HFFc6 (cell line): ENCODE measurements at places on chromosomes 2 and 18. TPM values are rescaled to one million over a fixed set of nuclear protein-coding genes. Genes with fewer than 3 reads are reported as not detected.
A peak's percentile ranks its signal among the peaks of the same experiment; 100 is the strongest.

GRCh38 chr2:1091895-1092585 is 141.4 kb downstream of the SNTG2 start:
- DNase-seq: peak; percentile 44

- no peak for DNase-seq
Observed at GRCh38 chr2:239112127-239112774, 264.4 kb downstream of the TWIST2 start.

DNA sequence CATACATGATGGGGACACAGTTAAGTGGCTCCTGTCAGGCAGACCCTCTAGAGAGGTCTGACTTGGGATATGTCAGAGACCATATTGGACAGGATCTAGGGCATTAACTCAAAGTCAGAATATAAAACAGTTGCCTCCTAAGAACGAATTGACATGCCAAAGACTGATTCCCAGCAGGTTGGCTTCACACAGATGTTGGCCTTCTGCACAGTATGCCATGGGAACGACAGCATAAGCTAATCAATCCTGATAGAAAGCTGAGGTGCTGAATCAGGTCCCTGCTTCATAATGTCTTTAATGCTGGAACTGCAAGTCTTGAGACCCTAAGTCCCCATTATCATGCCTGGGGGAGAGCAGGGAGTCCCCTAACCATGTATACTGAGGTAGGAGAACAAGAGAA is 165.1 kb downstream of the SRBD1 start:
- no peak for DNase-seq

DNA sequence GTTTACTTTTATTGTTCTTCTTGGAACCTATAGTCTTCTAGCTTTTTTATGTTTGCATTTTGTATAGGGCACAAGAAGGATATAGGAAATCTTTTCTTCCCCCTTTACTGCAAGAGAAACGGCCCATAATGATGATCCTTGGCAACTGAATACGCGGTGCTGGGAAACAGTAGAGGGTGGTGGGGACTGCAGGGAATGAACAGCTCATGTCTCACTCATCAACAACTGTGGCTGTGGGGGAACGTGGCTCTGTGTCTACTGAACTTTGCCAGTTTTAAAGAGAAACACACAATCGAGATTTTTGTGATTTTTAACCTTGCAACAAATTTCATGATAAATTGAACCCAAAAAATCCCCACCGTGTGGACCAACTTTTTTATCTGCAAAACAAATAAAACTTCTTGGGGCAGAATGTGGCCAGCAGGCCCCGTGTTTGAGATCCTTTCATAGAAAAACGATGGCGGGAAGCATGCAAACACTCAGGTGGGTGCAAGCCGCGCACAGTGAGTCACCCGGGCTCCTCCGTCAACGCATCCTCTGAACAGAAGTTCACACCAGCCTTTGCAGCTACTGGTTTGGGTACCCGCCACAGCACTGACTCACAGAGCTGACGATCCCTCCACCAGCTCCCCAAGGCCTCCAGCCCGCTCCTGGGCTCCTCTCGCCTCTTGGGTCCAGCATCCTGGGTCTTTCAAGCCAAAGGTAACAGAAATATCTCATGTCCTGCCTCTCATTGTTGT is 149.3 kb downstream of the COL6A3 start:
- DNase-seq: peak; percentile 63

- no peak for DNase-seq
Observed at GRCh38 chr2:25207078-25207545, 38.7 kb upstream of the POMC start.

- no peak for DNase-seq
Observed at GRCh38 chr2:144681389-144681788, 161.5 kb upstream of the ZEB2 start.

DNA sequence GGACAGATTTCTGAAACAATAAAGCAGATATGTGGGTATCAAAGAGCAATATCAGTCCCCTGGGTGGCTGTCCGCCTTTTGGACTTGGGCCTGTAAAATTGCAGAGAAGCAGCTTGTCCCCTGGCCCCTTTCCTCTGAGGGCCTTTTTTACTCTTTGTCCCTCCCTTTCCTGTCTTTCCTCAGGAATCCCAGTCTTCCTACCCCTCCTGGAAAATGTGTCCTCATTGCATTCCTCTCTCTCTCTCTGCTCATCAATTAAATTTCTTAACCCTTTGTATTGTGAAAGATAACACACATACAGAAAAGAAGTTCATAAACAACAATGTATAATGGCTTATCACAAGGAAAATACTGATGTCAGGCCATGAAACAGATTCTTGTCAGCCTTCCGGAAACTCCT is 3.0 kb upstream of the GRB14 start:
- no peak for DNase-seq

GRCh38 chr2:147709655-147710054 is 135.2 kb upstream of the ACVR2A start:
- DNase-seq: no peak

GRCh38 chr2:156625360-156626170 is 189.4 kb downstream of the GPD2 start:
- no peak for DNase-seq

DNA sequence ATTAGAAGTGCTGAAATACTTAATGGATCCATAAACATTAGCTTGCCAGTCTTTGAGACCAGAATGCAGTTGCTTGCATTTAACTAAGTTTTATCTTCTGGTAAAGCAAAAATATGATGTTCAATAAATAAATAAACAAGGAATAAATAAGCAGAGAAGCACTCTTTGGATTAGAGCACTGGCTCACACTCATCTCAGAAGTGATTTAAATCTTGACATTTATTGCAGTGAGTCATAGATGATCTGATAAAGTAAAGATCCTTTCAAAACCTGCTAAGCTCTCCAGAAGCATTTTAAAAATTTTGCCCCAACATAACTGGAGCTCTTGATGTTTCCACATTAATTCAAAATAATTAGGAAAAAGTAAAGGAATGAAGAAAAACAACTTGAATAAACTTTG is 66.8 kb downstream of the KYNU start:
- DNase-seq: no peak

GRCh38 chr2:56177420-56178220 is 6.2 kb upstream of the CCDC85A start:
- no peak for DNase-seq

DNA sequence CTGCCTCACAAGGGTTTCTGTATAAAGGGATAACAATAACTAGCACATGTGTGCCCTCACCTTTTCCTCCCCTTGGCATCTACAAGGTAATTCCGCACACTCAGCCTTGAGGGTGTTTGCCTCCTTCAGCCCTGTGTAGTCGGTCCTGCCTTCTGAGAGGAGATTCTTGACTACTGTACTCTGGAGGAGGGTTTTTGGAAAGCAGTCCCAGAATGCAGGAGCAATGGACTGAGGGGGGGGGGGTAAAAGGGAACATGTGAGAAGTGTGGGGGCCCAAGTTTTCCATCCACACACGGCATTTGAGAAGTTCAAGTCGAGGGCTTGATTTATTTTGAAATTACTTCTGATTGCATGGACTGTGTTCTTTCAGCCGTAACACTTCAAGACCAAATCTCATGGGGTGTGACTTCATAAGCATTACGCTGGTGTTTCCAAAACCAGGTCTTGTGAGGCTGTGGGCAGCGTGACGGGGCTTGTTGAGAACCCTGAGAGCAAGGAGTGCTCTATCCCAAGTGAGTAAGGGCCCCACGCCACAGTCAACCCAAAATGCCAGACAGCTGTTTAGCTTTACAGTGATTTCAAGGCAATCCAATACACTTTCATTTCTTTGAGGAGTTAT is 198.7 kb upstream of the MEIS1 start:
- DNase-seq: no peak

GRCh38 chr2:216139884-216140283 is 30.7 kb downstream of the XRCC5 start:
- DNase-seq: no peak

DNA sequence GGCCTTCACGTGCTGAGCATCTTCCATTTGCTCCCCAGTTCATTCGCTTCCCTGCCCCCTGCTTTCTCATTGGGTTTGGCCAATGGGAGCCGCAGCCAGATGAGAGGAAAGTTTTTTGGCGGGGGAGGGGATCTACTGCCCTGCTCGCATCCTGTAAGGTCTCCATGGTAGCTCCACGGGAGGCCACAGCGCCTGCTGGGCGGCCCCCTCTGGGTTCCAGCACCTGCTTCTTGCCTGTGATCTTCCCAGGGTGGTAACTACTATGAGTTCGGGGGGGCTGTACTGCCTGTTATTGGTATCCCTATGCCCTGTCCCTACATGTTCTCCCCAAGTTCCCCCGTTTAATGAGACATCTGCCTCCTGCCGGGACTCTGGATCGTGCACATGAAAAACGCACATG is 57.2 kb downstream of the INPP5D start:
- no peak for DNase-seq

- DNase-seq: no peak
Observed at GRCh38 chr2:141423124-141423523, 707.7 kb downstream of the LRP1B start.

- DNase-seq: no peak
Observed at GRCh38 chr2:236858661-236859060, 227.0 kb upstream of the COPS8 start.

DNA sequence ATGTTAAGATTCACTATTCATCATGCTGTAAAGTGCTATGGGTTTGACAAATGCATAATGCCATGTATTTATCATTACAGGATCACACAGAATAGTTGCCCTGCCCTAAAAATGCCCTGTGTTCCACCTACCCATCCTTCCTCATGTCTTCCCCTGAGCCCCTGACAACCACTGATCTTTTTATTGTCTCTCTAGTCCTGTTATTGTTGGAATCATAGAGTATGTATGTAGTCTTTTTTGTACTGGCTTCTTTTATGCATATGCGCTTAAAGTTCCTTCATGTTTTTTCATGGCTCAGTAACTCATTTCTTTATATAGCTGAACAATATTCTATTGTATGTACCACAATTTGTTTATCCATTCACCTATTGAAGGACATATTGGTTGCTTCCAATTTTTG is 20.3 kb downstream of the CCDC150 start:
- DNase-seq: no peak

DNA sequence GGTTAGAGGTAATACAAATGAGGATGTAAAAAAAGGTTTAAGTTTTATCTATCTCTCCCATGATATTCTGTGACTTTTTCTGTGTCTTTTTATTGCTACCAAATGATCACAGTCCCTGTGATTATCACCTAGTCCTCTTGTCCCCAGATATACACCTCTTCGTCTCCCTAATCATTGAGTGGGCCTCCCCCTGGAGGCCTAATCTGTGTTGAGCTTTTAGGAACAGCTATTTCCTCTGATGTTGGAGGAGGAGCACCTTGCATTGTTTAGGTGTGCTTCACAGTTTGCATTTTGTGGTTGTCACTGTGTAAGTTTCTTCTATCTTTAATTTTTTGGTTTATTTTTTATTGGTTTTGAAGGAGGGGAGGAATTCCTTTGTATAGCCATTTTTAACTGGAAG is 33.3 kb downstream of the CCDC85A start:
- DNase-seq: no peak

DNA sequence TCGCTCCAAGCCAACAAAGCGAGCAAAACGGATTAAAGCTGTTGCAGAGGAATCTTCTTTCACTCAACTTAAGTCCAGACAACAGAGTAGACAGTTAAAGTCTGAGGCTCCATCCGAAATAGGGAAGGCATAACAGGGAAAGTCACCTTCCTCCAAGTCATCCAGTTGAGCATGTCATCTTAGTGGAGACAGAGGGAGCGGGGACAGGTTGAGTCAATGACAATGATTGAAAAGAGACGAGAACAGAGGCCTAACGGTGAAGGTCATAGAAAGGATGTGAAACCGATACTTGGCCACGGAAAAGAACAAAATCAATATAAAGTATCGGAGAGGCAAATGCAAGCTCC is 455 bp downstream of the C18orf32 start:
- DNase-seq: no peak

DNA sequence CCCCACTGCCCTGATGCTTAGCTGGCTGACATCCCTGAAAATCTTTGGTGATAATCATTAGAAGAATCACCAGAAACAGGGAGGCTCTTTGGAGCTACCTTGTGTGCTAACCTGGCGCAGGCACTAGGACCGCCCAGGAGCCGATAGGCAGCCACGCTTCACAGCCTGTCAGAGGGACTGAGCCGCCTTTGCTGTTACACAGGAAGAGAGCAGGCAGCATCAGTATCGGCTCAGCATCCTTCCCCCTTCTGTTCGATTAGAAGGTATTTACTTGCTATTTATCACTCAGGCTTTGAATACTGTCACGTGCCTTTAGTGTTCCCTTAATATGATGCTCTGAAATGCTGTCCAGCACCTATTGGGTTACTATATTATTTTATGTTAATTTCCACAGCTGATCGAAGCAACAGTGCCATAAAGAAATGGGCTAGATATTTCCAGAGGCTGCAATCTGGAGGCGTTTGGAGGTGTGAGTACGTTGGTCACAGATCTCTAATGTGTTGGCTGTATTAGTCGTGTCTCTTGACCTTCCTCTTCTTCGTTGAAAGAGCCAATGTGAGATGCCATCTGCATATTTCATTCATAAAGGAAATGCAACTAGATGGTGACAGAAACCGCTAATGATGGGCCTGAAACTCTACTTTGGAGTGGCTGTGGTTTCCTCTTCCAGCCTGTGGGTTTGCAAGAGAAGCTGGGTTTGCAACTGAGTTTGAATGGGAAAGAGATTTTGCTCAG is 110.4 kb upstream of the RAB27B start:
- DNase-seq: no peak

DNA sequence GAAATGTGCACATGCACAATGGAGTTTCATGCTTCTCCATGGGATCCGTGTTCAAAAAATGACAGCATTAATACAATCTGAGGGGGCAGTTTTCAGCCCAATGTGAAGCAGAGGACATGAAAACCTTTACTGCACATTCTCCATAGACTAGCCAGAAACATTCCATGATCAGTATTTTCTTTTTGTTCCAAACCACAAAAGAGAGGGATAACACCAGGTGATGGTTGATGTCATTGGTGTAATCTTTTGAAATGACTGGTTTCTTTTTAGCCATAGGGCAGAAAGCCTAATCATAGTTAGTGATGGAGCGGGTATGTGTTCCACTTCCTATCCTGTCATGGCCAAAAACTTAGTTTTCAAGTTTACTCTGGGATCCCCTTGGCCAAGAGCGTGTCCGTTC is 1.8 kb upstream of the KYNU start:
- no peak for DNase-seq

GRCh38 chr18:55280503-55280902 is 307.5 kb downstream of the TCF4 start:
- DNase-seq: no peak

- DNase-seq: peak; percentile 15
Observed at GRCh38 chr18:49225160-49225559, 235.3 kb downstream of the DYM start.

Gene CAPN13
- not detected in 3 replicates for total RNA-seq

Gene PPP4R1
- 75.9 to 104 TPM (median 83.2 TPM) in 3 replicates for total RNA-seq

Gene TUBA3E
- not detected in 3 replicates for total RNA-seq

Gene SERPINB4
- not detected in 3 replicates for total RNA-seq

Gene CRYBA2
- total RNA-seq: not detected in 3 replicates

Gene FBXO15
- total RNA-seq: 0.67 to 1.5 TPM (median 1.3 TPM) in 3 replicates

Gene C2orf15
- total RNA-seq: not detected in 3 replicates

Gene ASB18
- not detected in 3 replicates for total RNA-seq

Gene CCNYL1
- total RNA-seq: 17.0 to 21.7 TPM (median 18.5 TPM) in 3 replicates

Gene HOXD4
- 0.42 TPM in 1 of 3 replicates, not detected in the others for total RNA-seq

Gene TUBB8B
- total RNA-seq: not detected in 2 replicates

Gene CFAP65
- total RNA-seq: not detected in 2 replicates

Gene UGT1A9
- total RNA-seq: not detected in 3 replicates

Gene PECR
- total RNA-seq: 5.9 to 6.4 TPM (median 6.1 TPM) in 3 replicates

Gene ANKRD29
- 0.20 and 0.29 TPM in 2 replicates for total RNA-seq

Gene PKDCC
- total RNA-seq: not detected in 3 replicates

Gene NEDD4L
- total RNA-seq: 11.2 and 27.5 TPM in 2 replicates
